NCI-H524 treated with DMSO at 0.1 percent for 48 hours (cell line): ENCODE measurements at places on chromosomes 13 and 19.

DNA sequence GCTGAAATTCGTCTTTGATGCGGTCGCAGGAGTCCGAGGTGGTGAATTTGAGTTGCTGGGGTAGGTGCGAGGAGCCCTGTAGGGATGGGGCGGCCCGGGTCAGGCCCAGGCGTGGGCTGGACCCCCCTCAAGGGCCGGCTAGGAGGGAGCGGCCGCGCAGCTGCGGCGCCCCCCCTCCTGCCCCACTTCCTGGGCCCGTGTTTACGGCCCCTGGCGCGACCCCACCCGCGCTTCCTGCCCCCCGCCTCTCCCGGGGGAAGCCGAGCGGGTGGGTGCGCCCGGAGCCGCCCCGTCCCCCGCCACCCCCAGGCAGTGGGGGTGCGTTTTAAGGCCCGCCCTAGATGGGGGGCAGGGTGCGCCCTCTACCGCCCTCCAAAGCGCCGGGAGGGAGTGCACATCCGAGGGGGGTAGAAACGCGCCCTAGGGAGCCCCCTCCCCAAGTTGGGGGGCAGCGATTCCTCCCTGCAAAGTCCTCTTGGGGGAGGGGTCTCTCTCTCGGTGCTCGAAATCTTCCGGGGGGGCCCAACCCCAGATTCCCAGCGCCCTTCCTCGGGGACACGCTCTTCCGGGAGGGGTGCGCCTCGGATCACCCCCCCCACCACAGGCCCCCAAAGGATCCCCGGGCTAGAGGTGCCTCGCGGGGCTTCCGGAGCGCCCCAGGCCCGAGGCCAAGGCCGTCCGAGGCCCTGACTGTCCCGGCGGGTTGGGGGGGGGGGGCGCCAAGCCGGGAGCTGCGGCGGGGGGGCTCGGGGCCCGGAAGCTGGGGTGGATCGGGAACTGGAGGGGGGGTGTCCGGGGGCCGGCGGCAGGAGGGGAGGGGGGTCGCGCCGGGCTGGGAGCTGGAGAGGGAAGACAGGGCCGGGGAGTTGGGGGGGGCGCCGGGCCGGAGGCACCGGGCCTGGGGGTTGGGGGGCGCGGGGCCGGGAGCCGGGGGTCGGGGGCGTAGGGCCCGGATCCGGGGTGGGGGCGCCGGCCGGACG lies 823 bp downstream of the TLE5 start:
- DNase-seq, result no peak

DNA sequence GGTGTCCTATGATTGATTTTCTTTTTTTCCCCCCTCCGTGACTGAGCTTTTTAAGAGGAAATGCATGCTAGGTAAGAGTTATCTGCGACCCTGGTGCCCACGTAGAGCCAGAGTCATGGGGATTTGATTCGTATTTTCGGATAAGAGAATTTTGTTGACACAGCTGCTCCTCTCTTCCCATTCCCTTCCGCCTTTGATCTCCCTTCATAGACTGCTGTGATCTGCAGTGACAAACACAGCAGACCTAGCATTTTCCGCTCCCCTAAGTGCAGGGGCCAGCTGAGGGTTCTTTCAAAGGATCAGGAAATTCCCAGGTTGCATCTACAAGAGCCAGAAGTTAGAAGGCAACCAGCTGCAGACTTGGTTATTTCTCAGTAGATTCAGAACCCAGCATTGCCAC lies 70.5 kb downstream of the ZNF568 start:
- no peak for DNase-seq

GRCh38 chr13:37484056-37484455 lies 114.5 kb downstream of the POSTN start:
- DNase-seq, result no peak

DNA sequence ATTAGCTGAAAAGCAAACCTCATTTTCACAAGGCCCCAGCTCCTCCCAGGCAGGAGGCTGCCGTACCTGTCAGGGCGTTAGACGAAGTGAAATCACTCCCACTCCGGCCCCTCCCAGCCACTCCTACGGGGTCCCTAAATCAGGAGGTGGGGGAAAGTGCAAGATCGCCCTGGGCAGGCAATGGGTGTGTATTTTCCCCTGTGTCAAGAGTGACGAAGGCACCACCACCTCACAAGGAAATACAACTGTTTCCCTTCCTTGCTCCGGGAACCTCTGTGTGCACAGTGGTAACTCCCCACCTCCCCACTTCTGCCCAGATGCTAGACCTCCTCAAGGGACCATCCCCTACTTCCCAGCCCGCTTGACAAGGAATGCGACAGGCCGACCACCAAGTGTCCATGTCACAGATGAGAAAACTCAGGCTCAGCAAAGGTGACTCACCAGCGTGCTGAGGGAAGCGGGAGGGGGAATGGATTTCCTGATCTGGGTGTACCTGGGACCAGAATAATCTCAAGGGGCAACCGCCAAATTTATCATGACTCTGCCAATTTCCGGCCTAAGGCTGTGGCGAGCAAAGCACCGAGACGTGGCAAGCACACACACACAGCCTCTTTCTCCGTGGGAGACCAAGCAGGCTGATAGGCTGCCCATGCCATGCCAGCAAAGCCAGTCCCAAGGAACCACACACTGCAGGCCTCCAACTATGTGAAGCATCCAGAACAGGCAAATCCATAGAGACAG lies 7.3 kb downstream of the PPP6R1 start:
- DNase-seq, result no peak

GRCh38 chr19:32921624-32922023 lies 50.1 kb downstream of the CEP89 start:
- DNase-seq, result no peak

DNA sequence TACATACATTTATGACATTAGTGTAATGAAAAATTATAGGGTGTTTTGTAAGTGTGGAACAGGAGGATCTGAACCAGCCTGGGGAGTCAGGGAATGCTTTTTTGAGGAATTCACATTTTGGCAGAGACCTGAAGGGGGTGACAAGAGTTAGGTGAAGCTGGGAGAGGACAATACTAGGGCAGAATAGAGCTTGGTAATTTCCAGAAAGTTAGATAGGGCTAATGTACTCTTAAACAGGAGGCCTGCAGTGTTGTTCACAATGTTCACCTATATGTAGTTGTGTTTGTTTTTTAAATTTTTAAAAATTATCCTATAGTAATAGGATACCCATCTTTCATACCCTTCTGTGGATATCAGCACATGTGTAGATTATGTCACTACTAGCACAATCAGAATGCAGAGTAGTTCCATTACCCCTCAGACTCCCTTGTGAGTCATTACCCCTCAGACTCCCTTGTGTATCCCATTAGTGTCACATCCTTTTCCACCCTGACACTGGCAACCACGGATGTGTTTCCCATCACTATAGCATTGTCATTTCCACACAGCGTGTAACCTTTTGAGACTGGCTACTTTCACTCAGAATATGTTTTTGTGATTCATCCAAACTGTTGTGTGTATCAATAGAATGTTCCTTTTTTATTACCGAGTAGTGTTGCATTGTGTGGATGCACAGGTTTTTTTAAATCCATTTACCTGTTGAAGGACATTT lies 43.1 kb downstream of the PCCA start:
- no peak for DNase-seq

GRCh38 chr13:32170841-32171240 lies 139.3 kb downstream of the FRY start:
- no peak for DNase-seq

DNA sequence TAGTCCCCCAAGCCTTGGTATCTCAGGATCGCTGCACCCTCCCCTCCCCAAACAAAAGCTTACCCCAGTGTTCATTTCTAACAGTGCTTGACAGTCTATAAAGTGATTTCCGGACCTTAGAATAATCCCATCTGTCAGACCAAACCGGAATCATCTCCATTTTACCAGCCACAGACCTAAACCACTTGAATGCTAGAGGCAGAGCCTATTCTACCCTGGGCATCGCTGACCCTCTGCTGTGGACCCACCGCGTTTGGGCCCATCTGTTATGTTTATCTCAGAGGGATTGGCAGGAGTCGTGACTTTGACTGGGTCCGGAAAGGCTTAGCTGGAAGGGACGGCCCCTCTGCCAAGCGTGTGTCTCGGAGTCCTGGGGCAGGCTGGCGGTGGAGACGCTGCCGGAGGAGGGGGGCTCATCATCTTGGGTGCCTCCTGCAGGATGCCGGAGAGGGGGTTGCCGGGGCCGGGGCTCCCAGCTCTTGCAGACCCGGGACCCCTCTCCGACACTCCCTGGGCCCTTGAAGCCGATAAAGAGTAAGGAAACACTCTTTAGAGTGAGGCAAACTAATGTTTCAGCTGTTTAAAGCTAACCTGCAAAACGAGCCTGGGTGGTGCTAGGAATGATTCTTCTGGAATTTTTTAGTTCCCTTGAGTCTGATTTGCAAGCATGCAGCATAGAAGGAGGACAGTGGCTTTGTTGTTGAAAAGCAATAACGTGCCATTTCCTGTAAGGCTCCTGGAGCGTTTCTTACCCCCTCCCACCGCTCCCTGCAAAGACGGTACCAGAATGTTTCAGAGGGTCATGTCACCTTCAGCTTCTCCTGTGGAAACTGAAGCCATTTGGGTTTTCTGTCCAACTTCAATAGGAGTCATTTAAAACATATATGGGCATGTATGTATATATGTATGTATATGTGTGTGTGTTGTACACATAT lies 1.3 kb downstream of the SLC25A42 start:
- peak; percentile 62 for DNase-seq

DNA sequence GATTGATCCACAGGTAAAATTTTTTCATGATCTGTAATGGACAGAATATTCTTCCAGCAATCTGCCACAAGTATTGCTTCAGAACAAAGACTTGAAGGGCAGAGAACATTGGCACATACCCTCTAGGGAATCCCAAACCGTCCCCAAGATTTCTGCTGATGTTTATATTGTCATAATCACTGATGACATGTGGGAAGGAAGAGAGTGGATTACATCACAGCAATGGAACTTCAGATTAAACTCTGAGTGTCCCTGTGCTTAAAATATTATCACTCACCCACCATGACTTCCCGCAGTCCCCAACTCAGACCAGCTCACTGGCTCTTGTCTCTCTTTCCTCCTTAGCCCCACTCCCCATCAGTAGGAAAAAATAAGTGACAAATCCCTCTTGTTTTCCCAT lies 8.5 kb upstream of the TPT1 start:
- DNase-seq, result no peak

GRCh38 chr13:92390217-92390616 lies 836.4 kb upstream of the GPC6 start:
- DNase-seq, result no peak

DNA sequence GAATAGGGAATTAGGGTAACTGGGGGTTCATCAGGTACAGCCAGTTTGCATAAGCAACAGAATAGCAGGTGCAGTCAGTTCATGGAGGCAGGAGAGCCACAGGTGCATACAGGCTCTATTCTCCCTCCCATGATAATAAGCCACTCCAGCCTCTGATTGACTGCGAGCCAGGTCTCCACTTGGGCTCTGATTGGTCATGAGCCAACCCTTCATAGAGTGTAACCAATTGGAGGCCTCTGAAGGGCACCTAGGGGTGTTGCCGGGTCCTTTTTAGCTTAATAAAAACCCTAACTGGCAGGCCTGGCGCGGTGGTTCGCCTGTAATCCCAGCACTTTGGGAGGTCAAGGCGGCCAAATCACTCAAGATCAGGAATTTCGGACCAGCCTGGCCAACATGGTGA lies 8.7 kb upstream of the CKM start:
- DNase-seq, result no peak

GRCh38 chr13:46858776-46859175 lies 38.1 kb downstream of the HTR2A start:
- DNase-seq, result no peak

GRCh38 chr13:22536851-22537250 lies 643.9 kb upstream of the SGCG start:
- DNase-seq, result peak; percentile 50

DNA sequence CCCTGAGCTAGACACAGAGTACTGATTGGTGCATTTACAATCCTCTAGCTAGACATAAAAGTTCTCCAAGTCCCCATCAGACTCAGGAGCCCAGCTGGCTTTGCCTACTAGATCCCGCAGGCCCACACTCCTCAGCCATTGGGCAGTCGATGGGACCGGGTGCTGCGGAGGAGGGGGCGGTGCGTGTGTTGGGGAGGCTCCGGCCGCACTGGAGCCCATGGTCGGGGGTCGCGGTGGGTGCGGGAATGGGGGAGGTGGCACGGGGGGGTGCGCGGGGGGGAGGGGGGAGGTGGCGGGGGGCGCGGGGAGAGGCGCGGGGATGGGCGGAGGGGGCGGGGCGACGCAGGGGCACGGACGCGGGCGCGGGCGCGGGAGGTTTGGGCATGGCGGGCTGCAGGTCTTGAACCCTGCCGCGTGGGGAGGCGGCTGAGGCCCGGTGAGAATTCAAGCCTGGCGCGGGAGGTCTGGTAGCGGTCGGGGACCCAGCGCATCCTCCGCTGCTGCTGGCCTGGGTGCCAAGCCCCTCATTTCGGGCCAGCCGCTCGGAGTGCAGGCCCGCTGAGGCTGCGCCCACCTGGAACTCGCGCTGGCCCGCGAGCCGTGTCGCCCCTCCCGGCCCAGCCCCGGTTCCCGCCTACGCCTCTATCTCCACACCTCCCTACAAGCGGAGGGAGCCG lies 674.1 kb downstream of the SLITRK5 start:
- DNase-seq, result no peak

- no peak for DNase-seq
These were observed 6.5 kb downstream of the CARS2 start for GRCh38 chr13:110699148-110700145.

DNA sequence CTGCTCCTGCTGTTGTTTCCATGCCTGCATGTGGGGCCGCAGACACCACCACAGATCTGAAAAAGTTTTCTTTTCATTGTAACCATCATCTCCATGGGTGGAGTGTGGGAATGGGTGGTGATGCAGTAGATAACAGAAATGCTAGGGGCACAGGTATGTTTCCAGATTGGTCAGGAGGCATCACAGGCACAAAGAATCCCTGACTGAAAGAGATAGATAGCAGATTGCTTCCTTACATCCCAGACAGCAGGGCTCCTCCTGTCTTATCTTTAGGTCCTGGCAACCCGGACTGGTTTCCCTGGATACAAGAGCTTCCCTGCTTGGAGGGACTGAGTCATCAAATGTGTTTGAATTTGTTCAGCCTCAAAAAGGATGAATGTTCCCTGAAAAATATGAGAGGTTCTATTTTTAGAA lies 1937.6 kb downstream of the PCDH9 start:
- DNase-seq, result no peak

DNA sequence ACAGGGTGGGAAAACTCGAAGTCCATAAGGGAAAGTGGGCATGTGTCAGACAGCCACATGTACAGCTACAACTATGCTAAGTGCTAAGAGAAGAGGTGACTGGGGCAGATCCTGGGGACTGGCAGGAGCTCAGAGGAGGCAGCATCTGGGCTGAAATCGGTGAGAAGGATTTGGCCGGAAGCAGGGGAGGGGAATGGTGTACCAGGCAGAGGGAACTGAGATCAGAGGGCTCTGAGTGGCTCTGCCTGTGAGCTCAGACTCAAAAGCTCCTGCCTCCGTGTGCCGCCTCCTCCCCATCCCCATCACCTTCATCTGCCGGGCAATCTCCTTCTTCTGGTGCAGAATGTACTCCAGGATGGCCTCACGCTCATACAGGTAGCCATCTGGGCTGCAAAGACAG lies 21.8 kb downstream of the NOSIP start:
- DNase-seq, result no peak
